Stimulated activated CD4-positive, alpha-beta T cell treated with anti-CD3 and anti-CD28 coated beads, Interleukin-12 subunit alpha, Interleukin-12 subunit beta, amount 100 ng/mL, for 24 hours (primary cell): ENCODE measurements at places on chromosomes 6 and 20.

GRCh38 chr20:64116541-64117431 is 9.4 kb upstream of the NPBWR2 start:
- DNase-seq = no peak

GRCh38 chr6:16313732-16314131 is 75.3 kb downstream of the GMPR start:
- no peak for DNase-seq

GRCh38 chr20:10467681-10468339 is 32.7 kb downstream of the SLX4IP start:
- no peak for DNase-seq

GRCh38 chr20:23086056-23086566 is at the start of gene CD93:
Gene CD93, minus strand, starts transcription at chr20:23086324. Its CDS starts 132 bp downstream, at chr20:23086192.
- no peak for DNase-seq

- DNase-seq = no peak
Observed at GRCh38 chr6:38877721-38878120, 162.6 kb downstream of the DNAH8 start.

DNA sequence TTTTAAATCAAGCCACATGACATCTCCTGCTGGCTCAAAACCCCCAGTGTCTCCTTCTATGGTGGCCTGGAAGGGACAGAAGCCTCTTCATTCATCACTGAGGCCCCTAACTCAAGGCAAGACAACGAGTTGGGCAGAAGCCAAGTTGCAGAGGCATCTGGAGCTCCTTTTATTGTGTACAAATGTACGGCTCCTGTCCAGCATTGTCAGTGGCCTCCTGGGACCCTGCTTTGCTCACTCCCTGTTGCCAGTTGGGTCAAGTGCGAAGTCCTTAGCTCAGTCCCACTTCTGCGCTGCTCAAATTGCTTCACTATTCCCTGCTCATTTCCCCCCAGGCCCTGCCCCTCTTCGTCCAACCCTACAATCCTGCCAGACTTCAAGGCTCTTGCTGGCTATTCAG is 181.2 kb upstream of the PMEPA1 start:
- DNase-seq = no peak

GRCh38 chr6:128174724-128175123 is 273.9 kb upstream of the THEMIS start:
- DNase-seq = no peak

GRCh38 chr6:87241304-87241703 is 81.1 kb upstream of the SMIM8 start:
- DNase-seq = no peak

DNA sequence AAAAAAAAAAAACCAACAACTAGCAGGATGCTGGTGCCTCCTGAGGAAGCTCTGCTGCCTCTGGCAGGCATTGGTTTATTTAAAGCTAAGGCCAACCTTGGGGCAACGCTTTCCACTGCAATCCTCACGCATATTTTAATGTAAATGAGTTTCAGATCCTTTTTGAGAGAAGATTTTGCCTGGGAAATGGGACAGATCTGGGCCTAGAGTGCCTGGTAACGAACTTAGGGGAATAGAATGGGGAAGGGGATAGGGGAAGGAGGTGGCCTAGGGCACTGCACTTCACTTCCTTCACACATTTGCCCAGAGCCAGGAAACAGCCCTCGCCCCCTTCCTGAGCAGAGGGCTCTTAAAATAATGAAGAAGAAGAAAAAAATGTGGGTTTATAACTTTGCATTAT is 132.7 kb upstream of the TMEM170B start:
- DNase-seq = no peak

DNA sequence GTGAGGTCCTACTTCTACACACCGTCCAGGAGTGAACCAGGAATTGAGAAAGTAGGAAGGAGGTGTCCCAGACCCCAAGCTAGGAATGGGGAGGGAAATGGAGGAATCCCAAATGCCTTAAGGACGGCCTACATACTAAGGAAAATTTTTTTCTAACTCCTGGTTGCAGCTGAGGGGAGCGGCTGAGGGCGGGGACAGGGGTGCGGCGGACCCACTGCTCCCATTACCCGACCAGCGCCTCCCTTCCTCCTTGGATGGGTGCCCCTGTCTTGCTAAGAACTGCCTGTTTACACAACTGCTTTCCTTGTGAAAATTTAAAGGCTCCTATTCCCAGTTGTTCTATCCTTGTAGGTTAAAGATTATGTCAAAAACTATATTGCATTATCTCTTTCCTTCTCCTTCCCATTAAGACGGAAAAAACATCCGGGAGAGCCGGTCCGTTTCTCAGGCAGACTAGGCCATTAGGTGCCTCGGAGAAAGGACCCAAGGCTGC is 699 bp upstream of the HSPA1B start:
- no peak for DNase-seq

DNA sequence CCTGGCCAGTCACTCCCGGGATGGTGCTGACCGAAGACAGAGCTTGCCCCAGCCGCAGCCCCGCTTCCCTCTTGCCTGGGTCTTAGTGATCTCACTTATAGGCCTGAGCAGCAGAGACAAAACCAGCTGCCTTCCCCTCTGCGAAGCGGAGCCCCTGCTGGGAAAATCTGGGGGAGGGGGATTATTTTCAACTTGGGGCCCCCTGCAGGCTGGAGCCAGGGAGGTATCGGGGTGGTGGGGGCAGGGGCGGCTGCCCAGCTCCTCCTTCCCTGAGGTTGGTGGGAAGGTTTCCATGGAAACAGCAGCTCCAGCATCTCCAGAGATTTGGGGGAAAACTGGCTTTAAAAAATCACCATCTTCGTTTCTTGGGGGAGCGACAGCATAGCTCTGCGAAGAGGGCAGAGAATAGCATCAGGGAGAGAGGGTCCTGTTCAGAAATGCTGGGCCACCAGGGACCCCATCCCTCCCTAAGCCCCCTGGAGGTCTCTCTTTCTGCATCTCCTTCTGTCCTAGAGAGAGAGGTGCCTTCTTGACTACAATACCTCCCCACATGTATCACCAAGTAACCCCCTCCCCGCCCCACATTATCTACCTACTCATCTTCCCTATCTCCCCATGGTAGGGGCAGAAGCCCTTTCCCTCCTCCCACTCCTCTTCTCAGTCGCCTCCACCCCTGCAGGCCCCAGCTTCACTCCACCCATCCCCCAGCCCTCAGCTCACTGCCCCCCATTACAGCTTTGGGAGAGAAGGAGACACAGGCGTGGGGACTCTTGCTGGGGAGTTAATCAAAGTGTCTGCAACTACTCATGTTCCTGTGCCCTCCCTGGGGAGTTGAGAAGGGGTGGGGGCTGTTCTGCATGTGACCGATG is 88.4 kb upstream of the CCDC167 start:
- no peak for DNase-seq

GRCh38 chr6:39041072-39041471 is 7.5 kb upstream of the GLP1R start:
- no peak for DNase-seq

DNA sequence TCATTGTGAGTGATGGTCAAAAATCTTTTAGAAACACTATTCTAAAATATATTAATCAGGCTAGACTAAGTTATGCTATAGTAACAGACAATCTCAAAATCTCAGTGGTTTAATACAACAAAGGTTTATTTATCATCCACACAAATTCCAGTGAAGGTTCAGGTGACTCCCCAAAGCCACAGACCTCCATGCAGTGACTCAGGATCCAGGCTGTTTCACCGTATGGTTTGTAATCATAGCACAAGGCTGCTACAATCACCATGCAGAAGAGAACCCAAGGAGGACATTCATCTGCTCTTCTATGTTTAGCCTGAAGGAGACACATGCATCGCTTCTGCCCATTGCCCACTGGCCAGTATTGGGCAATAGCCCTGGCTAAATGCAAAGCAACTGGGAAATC is 46.2 kb downstream of the BFSP1 start:
- DNase-seq = no peak

DNA sequence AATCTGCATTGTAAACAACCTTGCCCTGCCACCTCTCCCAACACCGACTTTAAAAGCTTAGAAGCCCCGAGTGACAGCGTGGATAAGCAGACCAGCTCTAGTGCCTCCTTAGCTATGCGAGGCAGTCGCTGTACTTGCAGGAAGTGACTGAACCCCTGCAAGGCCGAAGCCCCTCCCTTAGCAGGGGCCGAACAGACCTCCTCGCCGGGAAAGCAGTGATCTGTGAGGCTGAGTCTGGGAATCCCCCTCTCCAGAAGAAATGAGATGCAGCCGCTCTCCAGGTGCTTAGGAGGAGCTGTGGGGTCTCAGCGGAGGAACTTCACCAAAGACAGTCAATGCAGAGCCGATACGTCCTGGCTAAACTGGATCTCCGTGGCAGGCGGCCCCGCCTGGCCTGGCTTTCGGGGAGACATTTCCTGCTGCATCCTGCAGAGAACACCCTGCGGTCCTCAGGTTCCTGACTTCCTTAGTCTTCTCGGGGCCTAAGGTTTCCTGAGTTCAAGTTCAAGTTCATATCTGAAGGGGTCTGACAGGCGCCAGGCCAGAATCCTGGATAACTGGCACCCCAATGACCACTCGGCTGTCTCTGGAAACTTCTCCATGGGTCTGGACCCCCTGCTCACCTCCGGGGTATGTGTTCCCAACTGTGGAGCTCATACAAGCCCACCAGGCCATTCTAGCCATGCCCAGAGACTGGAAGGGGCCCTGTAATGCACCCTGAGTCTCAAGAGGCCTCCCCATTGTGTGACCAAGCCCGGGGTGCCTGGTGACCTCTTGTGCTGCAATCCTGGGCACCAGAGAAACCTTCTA is 20.4 kb upstream of the FRMD1 start:
- no peak for DNase-seq

DNA sequence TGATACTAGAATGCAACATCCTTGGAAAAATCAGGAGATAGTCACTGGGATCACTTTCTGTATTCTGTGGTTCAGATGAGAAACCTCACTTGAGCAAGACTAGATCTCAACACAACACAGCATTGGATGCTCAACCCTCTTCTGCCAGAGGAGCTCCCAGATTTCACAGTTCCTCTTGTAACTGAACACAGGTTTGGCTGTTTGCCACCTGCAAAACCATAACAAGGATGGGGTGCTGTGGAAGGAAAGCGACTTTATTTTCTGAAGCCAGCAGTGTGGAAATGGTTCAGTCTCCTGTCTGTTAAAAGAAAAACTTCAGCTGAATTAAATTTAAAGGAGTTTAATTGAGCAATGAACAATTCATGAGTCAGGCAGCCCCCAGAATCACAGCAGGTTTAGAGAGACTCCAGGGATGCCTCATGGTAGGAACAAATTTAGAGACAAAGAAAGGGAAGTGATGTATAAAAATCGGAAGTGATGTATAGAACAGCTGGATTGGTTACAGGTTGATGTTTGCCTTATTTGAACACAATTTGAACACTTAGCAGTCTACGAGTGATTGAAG is 149.9 kb upstream of the UST start:
- DNase-seq = no peak
